K562 (cell line): ENCODE measurements at places on chromosomes 2 and 18.

GRCh38 chr18:8745355-8746014, 40.1 kb downstream of the MTCL1 start:
- DNase-seq = no peak
- H3K4me1 ChIP-seq = no peaks in the 10 kb centered on the region; the same call in 1 of the 2 replicates
- no peak overlapping the region for H3K27ac ChIP-seq
- no peak overlapping the region for H3K4me3 ChIP-seq
- no peaks in the 10 kb centered on the region; the same call in 2 of the 3 replicates for H3K36me3 ChIP-seq

- H3K36me3 ChIP-seq = peaks cover 7% of the 10 kb centered on the region; the same call in 1 of the 3 replicates
- DNase-seq = no peak
- H3K4me3 ChIP-seq = no peak overlapping the region
- peaks cover 7% of the 10 kb centered on the region; the same call in 2 of the 3 replicates for H3K4me1 ChIP-seq
- H3K27ac ChIP-seq = no peak overlapping the region
Observed at GRCh38 chr2:172082105-172082943, 3.0 kb upstream of the DLX1 start.

DNA sequence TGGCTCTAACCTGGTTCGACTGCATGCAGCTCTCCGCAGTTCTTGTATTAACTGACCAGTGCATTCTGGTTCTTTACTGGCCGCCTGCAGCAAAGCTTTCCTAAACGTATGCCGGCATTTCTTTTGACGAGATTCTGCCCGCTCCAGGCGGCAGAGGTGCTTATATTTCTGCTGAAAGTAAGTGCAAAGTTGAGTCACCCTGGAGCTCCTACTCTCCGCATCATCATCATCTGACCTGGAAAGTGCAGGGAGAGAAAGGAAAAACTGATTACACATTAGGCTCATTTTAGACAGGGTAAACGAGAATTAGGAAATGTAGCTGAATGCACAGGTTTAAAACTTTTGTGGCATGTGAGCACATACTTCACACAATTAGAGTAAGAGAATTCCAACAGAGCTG, 57.9 kb downstream of the INO80D start:
- no peak for DNase-seq
- no peaks in the 10 kb centered on the region for H3K27me3 ChIP-seq
- H3K27ac ChIP-seq = no peak overlapping the region
- no peak overlapping the region for H3K4me3 ChIP-seq
- H3K36me3 ChIP-seq = peaks cover 8% of the 10 kb centered on the region; the same call in 1 of the 3 replicates

DNA sequence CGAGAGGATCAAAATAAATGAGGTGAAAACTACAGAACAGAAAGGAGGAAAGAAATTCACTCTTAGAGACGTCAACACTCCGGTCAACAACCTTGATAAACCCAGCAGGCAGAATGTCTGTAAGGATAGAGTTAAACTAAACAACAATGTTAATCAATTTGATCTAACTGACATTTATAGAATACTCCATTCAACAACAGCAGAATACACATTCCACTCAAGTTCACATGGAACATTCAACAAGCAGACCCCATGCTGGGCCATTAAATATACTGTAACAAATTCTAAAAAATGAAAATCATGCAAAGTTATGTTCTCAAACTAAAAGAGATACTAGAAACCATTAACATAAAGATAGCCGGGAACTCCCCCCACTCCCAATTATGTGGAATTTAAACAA, 41.8 kb downstream of the FAM210A start:
- no peak overlapping the region for H3K4me3 ChIP-seq
- no peaks in the 10 kb centered on the region for H3K27me3 ChIP-seq
- peaks cover 16% of the 10 kb centered on the region; the same call in 2 of the 3 replicates for H3K36me3 ChIP-seq
- no peak for DNase-seq
- peaks cover 6% of the 10 kb centered on the region for H3K4me1 ChIP-seq
- H3K27ac ChIP-seq = no peak overlapping the region

DNA sequence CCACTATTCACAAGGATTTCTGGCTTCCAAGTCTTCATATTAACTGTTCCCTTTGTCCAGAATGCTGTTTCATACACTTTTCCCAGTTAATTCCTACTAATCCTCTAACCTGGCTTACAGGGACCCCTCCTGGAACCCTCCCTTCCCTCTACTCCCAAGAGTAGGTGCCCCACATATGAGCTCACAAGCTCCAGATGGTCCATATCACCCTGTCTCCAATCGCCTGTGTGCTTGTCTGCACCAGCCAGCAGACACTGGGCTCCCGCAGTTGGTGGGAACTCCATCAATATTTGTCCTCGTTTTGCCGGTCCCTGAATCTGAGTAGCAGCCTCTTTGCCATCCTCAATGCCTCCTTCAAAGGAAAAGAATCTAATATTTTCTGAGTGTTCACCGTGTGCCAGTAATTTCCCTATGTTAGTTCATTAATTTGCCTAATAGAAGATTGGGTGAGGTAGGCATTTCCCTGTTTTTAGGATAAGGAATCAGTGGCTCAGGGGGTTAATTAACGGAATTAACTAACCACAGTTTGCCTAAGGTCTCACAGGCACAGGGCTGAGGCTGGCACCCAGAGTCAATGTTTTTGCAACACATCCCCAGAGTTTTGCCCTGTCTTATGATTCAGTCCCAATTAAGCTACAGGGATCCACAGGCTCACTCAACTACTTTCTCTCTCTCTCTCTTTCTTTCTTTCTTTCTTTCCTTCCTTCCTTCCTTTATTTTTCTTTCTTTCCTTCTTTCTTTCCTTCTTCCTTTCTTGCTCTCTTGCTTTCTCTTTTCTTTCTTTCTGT, 141.6 kb upstream of the CYP1B1 start:
- DNase-seq = no peak
- H3K27me3 ChIP-seq = peaks cover 22% of the 10 kb centered on the region
- no peak overlapping the region for H3K27ac ChIP-seq
- no peaks in the 10 kb centered on the region; the same call in 2 of the 3 replicates for H3K4me1 ChIP-seq
- no peaks in the 10 kb centered on the region for H3K36me3 ChIP-seq
- no peak overlapping the region for H3K4me3 ChIP-seq

GRCh38 chr2:212032032-212032431, 506.6 kb downstream of the ERBB4 start:
- no peaks in the 10 kb centered on the region for H3K36me3 ChIP-seq
- no peak overlapping the region for H3K27ac ChIP-seq
- no peaks in the 10 kb centered on the region for H3K27me3 ChIP-seq

- H3K4me1 ChIP-seq = no peaks in the 10 kb centered on the region
- H3K4me3 ChIP-seq = no peak overlapping the region
- DNase-seq = no peak
- no peaks in the 10 kb centered on the region for H3K36me3 ChIP-seq
- H3K27me3 ChIP-seq = no peaks in the 10 kb centered on the region; the same call in 2 of the 3 replicates
Observed at GRCh38 chr2:236606023-236606422, 36.4 kb downstream of the ACKR3 start.

DNA sequence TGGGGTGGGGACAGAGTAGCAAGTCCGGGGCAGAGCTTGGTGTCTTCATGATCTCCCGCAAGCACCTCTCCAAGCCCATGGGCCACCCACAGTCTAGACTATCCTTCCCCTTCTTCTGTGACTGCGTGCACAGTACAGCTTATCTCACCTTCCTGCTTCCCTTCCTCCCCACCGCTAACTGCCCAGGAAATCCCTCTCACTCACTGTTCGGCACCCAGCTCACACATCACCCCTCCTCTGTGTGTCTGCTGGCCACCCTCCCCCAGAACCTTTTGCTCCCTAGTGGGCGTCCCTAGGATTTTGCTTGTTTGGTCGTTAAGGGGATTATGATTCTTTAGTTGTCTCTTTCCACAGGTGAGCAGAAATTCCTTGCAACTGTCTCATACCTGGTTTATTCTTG, 31.5 kb upstream of the SMAD7 start:
- no peaks in the 10 kb centered on the region for H3K27me3 ChIP-seq
- DNase-seq = peak; percentile 74
- H3K27ac ChIP-seq = no peak overlapping the region
- no peak overlapping the region for H3K4me3 ChIP-seq

DNA sequence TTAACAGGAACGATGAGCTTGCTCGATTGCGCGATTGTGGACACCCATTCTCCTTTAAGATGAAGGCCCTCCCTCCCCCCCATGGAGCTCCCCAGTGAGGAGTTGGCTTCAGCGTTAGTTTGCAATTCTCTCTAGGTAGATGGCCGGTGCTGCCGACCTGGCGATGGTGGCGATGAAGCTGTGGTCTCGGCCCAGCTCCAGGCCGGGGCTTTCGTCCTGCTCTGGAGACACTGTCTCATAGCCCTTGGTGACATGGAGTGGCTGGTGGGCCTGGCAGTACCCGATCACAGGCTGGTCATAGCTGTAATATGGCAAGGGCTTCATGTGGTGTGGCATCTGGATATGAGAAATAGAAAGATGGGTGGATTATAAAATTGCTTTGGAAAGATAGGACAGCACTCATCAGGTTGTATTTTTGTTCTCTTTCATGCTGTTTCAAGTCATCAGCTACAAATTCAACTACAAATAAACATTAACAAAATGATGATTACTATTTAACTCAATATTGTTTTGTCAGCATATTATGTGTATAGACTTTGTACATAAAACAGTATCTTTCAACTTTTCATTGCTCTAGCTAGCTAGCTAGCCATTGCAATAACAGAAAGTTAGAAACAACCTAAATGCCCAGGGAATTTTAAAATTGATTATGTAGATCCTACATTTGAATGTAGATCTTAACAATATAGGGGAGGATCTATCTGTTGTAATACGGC, 773.4 kb downstream of the LRRTM4 start:
- H3K27me3 ChIP-seq = no peaks in the 10 kb centered on the region
- no peak overlapping the region for H3K4me3 ChIP-seq
- H3K36me3 ChIP-seq = no peaks in the 10 kb centered on the region
- H3K27ac ChIP-seq = no peak overlapping the region
- H3K4me1 ChIP-seq = no peaks in the 10 kb centered on the region

- no peaks in the 10 kb centered on the region; the same call in 2 of the 3 replicates for H3K4me1 ChIP-seq
- H3K4me3 ChIP-seq = no peak overlapping the region
- DNase-seq = no peak
- H3K27me3 ChIP-seq = no peaks in the 10 kb centered on the region
- H3K27ac ChIP-seq = no peak overlapping the region
Observed at GRCh38 chr2:33304032-33304864, 172.2 kb upstream of the RASGRP3 start.

DNA sequence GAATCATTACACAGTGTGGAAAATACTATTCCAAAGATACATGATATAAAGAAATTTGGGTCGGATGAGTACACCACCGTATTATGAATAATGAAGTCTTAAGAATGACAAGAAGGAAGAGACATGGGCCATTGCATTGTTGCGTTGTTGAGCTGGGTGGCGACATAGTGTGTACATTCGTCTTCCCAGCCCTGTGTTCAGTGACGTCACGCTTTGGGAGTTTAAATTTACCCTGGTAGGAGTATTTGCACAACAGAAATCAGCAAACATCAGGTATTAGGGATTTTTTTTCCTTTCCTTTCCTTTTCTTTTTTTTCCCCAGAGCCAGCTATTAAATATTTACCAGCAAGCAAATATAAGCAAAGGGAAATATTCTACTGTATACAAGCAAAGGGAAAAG, 347.2 kb upstream of the NETO1 start:
- no peak overlapping the region for H3K4me3 ChIP-seq
- no peak overlapping the region for H3K27ac ChIP-seq
- H3K36me3 ChIP-seq = peaks cover 11% of the 10 kb centered on the region; the same call in 2 of the 3 replicates
- no peaks in the 10 kb centered on the region for H3K27me3 ChIP-seq
- H3K4me1 ChIP-seq = no peaks in the 10 kb centered on the region

GRCh38 chr2:211126256-211126655, 569.9 kb downstream of the CPS1 start:
- no peaks in the 10 kb centered on the region for H3K4me1 ChIP-seq
- no peaks in the 10 kb centered on the region for H3K36me3 ChIP-seq

DNA sequence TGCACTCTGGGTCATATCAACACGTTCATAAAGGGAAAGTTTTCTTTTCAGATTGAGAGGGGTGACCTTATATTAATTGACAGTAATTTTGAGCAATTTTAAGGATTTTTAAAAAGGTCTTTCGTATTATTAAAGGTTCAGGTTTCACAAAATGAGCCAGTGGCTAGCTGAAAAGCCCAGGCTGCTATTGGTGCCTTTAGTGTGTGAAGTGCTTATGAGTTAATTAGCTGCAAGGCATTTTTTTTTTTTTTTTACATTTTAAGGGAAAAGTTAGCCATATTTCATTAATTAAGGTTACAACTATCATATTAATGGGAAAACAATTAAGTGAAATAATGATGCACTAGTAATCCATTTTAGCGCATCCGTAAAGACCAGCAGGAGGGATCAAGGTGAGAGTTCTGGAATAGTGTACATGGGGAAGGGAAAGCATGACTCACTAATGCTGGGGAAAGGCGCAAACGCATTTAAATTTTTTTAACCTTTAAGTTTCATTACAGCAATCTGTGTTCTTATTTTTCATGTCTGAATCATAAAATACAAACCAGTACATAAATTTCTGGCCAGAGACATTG, 200.0 kb downstream of the ZNF407 start:
- DNase-seq = no peak
- no peak overlapping the region; the same call in 2 of the 3 replicates for H3K27ac ChIP-seq
- H3K4me3 ChIP-seq = no peak overlapping the region
- no peaks in the 10 kb centered on the region for H3K27me3 ChIP-seq
- no peaks in the 10 kb centered on the region for H3K4me1 ChIP-seq
- H3K36me3 ChIP-seq = no peaks in the 10 kb centered on the region

DNA sequence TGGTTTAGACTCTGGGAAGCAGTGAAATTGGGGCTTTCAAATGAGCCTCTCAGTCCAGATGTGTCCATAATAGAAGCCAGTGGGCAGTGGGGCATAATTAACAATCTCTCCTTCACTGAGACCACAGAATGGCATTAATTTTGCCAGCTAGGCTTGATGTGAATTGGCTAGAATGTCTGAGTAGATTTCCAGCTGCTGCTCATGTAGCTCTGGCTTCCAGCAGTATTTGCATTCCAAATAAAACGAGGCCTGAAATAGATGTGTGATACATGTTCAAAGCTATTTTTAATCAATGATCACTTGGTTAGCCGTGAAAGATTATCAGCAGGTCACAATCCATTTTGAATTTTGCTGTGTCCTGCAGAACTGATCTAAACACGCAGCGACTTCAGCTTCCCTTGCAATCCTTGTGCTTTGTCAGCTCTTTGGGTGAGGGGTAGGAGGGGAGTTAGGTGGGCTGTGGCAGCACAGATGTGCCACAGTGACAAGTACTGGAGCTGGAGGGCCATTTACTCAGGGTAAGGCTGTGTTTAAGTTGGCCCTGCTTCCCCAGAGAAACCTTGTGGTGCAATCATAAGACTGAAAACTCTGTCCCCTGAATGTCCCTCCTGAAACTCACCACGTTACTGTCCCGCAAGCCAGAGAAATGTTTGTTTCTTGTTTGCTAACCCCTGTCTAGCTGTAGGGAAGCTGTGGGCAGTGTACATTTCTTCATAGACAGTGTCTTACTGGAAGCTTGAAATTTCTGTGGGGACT, 56.9 kb upstream of the TMEM178A start:
- no peak overlapping the region for H3K4me3 ChIP-seq
- no peaks in the 10 kb centered on the region for H3K4me1 ChIP-seq
- peaks cover 19% of the 10 kb centered on the region; the same call in 2 of the 3 replicates for H3K27me3 ChIP-seq
- DNase-seq = no peak

DNA sequence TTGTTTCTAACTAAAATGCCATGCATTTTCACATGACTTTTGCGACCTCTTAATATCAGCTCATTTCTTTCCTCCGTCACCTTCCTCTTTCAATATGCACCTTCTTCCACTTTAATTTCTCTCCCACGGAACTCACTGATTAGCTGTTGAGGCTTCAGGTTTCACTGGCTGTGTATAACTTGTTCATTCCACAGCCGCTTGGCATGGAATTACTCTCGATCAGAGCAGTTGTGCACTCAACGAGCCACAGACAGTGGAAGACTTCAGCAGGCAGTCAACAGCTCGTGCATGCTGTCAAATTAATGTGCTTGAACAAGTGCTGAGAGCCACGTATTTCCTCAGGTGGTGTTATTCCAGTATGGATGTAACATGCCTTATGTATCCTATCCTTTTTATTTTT, 491.2 kb upstream of the DDX18 start:
- no peak overlapping the region for H3K27ac ChIP-seq
- no peak for DNase-seq
- H3K36me3 ChIP-seq = no peaks in the 10 kb centered on the region
- H3K4me3 ChIP-seq = no peak overlapping the region
